ENCODE measurements at places on chromosomes 4 and X.
A peak's percentile ranks its signal among the peaks of the same experiment; 100 is the strongest.

DNA sequence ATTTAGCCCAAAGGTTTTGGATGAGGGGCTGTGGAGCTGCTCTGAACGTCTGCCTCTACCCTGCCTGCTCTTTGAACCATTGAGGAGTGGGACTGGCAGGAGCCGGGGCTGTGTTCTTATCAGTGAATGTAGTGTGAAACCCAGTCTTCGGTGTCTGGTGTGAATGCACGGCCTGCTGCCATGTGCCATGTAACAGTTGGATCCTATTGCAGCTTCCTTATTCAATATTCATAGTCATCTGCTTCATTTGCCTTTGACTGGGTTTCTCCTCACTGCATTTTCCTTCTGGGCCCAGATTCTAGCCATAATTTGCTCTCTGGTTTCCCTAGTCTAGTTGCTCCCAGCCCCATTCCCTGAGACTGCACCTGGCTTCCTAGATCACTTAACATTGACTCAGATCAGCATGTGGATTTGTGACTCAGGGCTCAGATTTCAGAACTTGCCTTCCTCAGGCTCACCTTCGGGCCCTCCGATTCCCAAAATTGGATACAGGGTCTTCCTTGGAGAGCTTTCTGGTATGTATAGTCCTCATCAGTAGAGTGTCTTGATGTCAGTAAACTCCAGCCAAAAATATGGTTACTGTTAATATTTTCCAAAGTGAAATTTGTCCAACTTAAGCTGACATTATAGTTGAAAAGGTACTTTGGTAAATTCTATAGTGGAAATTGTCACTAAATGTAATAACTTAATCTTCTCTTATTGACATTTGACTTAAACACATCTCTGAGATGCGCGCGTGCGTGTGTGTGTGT is 94.0 kb upstream of the DDIT4L start:
- no peak for DNase-seq

- DNase-seq: peak; percentile 60
These were observed 72.9 kb upstream of the ENOX2 start for GRCh38 chrX:130975947-130976346.

- DNase-seq: no peak
These were observed 22.8 kb downstream of the VSIG4 start for GRCh38 chrX:66016905-66017658.

GRCh38 chr4:114296126-114296525 is 302.5 kb upstream of the UGT8 start:
- DNase-seq: no peak

DNA sequence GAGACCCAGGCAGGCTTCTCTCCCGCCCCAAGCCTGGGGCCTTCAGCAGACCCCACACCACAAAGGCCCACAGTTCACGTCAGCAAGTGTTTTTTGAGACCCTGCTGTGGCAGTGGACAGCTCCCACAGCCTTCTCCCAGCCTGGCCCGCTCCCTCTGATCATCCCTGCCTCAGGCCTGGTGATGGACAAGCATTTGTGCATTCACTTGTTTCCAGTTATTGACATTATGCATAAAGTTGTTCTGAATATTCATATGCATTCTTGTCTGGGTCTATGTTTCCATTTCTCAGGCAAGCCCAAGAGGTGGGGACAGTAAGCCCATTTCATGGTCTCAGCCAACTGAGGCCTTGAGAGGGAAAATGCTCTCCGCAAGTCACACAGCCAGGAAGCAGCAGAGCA is 14.7 kb downstream of the TRO start:
- DNase-seq: no peak

GRCh38 chrX:82087699-82088098 is 885.8 kb downstream of the SH3BGRL start:
- no peak for DNase-seq

DNA sequence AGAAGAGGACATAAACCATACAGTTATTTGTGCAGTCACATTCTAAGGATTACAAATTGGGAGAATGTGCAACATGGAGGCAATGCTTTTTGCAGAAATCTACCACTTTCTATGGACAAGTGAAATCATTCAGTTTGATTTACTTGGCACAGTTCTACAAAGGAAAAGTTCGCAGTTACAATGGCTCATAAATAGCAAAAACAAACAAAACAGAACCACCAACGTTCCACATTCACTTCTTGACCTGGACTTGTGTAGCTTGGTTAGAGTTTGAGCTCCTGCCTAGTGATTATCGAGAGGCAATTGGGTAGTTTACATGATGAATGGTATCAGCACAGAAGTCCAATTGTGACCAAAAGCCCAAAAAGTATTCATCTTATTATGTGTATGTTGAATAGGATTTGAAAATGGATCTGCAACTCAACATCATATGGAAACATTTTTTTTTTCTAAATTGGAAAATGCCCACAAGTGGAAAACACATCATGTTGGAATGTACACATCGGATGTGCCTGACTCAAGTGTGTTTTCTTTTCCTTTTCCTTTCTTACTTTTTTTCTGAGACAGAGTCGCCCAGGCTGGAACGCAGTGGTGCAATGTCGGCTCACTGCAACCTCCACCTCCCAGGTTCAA is 123.8 kb downstream of the LUZP4 start:
- DNase-seq: no peak

- no peak for DNase-seq
These were observed 52.5 kb downstream of the VGLL1 start for GRCh38 chrX:136584545-136584944.

Data from fibroblast of the aortic adventitia (primary cell).